ENCODE measurements at places on chromosomes 3 and 15. TPM values are rescaled to one million over a fixed set of nuclear protein-coding genes. Genes with fewer than 3 reads are reported as not detected.

DNA sequence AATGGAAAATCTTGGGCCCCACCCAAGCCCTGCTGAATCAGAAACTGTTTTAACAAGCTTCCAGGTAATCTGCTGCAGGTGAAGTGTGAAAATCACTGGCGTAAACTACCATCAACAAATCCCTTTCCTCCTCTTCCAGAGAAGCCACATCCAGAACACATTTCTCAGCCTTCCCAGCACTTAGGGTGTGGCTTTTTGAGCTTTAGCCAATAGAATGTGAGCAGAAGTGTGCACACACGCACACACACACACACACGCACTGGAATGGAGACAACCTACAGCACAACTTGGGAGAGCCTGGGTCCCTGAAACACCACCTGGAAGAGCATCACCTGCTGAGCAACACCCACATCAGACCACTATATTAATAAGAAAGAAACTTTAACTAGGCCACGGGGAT, 98.6 kb downstream of the OSBPL10 start:
- DNase-seq: no peak

DNA sequence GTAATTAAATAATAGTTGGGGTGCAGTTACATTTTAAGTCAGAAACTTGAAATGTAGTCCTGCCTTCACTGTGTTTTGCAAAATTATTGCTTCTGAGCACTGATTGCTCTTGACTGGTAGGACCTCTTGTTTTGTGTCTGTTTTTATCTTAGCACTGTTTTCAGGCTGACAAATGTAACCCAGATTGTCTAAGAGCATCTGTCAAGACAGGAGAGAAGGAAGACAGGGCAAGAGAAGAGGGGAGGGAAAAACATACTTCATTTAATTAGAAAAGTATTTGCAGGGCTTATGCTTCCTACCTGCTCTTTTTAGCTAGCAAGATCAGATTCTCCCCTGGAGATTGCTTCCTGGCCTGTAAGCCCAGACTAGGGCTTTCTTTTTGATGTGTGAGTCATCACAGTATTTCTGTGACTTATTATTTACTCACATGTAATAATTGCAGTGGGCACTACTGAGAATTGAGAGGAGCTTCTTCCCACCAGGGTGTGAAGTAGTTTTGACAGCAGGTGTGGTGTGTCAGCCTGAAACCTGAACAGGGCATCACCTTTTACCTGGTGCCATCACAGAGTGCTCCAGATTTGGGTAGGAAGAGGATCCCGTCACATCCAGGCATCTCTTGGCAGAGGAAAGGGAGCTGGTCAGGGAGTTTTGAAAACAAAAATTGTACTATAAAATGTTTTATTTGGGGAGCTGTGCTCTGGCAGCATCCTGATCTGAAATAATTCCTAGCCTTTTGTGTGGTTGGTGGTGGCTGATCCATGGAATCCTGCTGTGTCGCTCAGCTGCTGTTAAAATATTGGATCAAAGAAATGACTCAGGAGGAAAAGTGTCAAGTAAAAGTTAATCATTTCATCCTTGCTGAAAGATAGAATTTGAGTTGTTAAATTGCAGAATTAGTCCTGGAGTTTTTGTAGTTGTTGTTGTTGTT, 98.2 kb downstream of the TMEM108 start:
- no peak for DNase-seq

DNA sequence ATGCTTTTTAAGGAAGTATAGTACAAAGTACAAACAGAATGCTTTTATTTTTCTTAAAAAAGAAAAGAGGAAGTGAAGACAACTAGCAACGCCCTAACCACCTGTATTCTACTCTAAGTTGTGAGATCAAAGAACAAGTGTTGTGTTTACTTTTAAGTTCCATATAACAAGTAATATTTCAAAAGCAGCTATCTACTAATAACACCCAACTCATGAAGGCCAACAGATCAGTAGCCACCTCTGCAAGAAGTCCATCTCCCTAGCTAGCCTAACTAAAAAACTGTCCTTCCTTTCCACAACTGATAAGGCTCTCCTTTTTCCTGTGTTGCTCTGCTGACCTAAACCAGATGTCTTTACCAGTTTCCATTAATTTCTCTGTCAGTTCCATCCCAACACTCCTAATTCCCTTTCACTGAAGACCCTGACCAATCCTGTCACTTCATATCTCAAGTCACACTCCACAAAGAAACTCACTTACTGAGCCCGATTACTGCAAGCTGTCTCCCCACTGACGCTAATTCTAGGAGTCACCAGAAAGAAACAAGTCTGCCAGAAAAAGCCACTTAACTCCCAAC, 26.9 kb downstream of the PHC3 start:
- DNase-seq: no peak

GRCh38 chr3:110741891-110742290, 329.7 kb upstream of the NECTIN3 start:
- peak; percentile 7 for DNase-seq

- DNase-seq: no peak
These were observed 32.5 kb downstream of the NAALADL2 start for GRCh38 chr3:174891524-174892203.

- DNase-seq: no peak
These were observed 38.1 kb downstream of the ST3GAL6 start for GRCh38 chr3:98801043-98801747.

- peak; percentile 97 for DNase-seq
These were observed 29.7 kb upstream of the LIPC start for GRCh38 chr15:58401991-58402649.

GRCh38 chr3:189950258-189950657, 170.4 kb downstream of the P3H2 start:
- peak; percentile 28 for DNase-seq

- no peak for DNase-seq
These were observed 449.6 kb upstream of the TGFBR2 start for GRCh38 chr3:30156586-30157498.

DNA sequence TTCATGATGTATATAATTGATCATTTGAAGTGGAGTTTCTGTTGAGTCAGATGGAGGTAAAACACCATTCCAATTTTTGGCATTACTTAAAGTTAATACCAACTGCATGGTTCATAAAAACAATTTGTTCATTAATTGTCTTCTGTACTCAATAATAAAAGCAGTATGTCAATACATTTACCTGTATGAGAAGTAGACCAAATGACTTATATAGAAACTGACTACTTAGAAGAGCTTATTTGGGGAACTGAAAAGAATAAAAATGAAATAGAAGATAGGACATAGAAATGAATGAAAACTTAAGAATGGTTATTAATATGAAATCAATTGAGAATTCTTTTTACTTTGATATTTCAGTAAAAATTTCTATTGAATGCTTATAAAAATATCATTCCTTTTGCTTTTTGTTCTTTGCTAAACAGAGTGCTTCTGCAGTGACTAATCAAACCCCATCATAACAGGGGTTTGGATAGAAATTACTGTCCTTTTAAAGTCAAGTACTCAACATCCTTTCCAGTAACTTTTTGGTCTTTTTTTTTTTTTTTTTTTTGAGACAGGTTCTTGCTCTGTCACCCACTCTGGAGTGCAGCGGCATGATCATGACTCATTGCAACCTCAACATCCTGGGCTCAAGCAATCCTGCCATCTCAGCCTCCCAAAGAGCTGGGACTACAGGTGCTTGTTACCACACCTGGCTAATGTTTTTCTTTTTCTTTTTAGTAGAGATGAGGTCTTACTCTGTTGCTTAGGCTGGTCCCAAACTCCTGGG, 6.5 kb upstream of the CRYBG3 start:
- no peak for DNase-seq

Gene FBXL22
- total RNA-seq: 86.9 TPM

Gene IGSF11
- total RNA-seq: 7.7 TPM

Gene ELP6
- 11.3 TPM for total RNA-seq

Gene NDN
- 147 TPM for total RNA-seq

Gene EBLN2
- total RNA-seq: 13.2 TPM

Gene CMSS1
- 13.7 TPM for total RNA-seq
